ENCODE measurements at places on chromosomes 16 and 17. TPM values are rescaled to one million over a fixed set of nuclear protein-coding genes. Genes with fewer than 3 reads are reported as not detected.

Gene HOXB1
- not detected for total RNA-seq

GRCh38 chr16:58119509-58119845 is 9.7 kb downstream of the CFAP20 start:
- peak; percentile 89 for DNase-seq

- peak; percentile 85 for DNase-seq
Measured at GRCh38 chr17:77163001-77163400, 22.2 kb downstream of the SEC14L1 start.

- DNase-seq, result no peak
Measured at GRCh38 chr16:314795-315299, 31.9 kb downstream of the PDIA2 start.

Gene TBC1D3H
- 2.8 TPM for total RNA-seq

- no peak for DNase-seq
Measured at GRCh38 chr17:79929257-79930061, 90.2 kb upstream of the CBX4 start.

- DNase-seq, result peak; percentile 26
Measured at GRCh38 chr16:59242556-59242955, 508.4 kb upstream of the GOT2 start.

Gene KRTAP3-1
- total RNA-seq, result not detected

Gene TSPAN10
- 1.0 TPM for total RNA-seq

DNA sequence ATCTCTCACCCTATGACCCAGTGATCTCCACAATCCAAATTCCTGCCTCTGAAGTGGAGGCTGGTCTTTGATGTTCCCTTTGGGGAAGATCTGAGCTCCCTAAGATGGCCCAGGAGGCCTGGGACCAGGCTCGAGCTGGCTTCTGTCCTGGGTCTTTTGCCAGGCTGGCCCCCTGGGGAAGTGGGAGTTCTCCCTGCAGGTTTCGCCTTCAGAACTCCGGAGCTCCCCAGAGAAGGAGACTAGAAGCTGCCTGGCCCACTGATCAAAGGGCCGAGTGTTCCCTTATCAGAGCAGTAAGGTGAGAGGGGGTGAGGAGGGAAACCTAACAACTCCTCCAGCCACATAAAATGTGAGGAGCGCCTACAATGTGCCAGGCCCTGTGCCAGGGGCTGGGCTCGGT is 147.1 kb downstream of the IRF8 start:
- no peak for DNase-seq

Gene ST6GALNAC1
- total RNA-seq, result 1.7 TPM

- no peak for DNase-seq
Measured at GRCh38 chr17:71085238-71086033, 916.1 kb downstream of the KCNJ2 start.

GRCh38 chr17:21573961-21574610 is 118.2 kb upstream of the KCNJ18 start:
- DNase-seq, result peak; percentile 60

GRCh38 chr17:64230791-64231408 is 32.2 kb downstream of the TEX2 start:
- peak; percentile 16 for DNase-seq

Gene HSD17B1
- 0.21 TPM for total RNA-seq

- DNase-seq, result no peak
Measured at GRCh38 chr17:3603119-3603869, 5.9 kb downstream of the TRPV1 start.
